NAMALWA (cell line): ENCODE measurements at places on chromosomes 1 and 21.

GRCh38 chr1:61202854-61203598 lies 120.7 kb downstream of the NFIA start:
- no peak for DNase-seq

DNA sequence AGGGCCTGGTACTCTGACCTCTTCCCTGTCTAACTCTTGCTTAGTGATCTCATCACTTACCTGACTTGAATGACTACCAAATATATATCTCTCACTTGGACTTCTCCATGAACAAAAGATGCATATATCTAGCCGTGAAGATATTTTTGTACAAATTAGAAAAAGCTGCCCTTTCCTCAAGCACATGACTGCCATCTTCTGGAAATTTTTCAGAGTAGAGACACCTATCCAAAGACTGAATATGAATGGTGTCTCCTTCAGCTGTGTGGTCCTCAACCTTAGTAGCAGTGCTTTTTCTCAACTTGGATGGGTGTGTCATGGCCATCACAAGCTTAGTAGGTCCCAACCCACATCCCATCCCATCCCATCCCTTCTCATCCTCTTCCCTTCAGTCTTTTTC lies 142.3 kb downstream of the DNM3 start:
- peak; percentile 53 for DNase-seq

DNA sequence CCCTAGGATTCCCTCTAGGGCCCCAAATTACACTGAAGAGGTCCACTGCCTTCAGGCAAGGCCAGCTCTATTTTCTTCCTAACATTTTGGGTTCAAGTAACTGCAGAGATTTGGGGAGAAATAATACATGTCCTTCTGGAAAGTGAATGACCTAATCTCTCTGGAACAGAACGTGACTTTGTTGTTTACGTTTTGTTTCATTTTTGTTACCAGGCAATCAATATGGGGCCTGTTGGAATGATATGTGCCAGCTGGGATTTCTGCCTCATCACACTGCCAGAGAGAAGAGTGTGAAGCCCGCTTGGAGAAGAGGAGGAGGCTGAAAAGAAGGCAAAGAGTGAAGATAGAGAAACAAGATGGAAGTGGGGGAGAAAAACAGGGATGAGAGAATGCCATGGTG lies 116.7 kb downstream of the FASLG start:
- no peak for DNase-seq

DNA sequence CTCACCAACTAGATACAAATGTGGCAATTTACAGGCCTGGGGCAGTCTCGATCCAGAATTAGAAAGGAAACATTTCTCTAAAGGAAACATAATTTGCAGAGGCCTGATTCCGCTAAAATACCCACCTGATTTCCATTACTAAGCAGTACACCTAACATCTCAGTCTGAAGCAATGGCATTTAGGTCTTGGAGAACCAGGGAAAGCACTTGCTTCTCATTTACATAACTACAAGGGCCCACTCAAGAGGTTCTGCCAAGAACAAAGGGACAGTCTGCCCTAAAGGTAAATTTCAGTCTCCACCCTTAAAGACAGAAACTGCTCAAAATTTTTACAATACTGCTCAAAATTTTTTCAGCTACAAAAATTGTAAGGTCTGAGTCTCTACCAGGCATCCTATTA lies 123.7 kb upstream of the GJB5 start:
- no peak for DNase-seq

GRCh38 chr1:70156529-70157120 lies 48.8 kb downstream of the LRRC40 start:
- DNase-seq, result no peak

GRCh38 chr1:229230140-229230892 lies 40.6 kb upstream of the RAB4A start:
- DNase-seq, result peak; percentile 18

DNA sequence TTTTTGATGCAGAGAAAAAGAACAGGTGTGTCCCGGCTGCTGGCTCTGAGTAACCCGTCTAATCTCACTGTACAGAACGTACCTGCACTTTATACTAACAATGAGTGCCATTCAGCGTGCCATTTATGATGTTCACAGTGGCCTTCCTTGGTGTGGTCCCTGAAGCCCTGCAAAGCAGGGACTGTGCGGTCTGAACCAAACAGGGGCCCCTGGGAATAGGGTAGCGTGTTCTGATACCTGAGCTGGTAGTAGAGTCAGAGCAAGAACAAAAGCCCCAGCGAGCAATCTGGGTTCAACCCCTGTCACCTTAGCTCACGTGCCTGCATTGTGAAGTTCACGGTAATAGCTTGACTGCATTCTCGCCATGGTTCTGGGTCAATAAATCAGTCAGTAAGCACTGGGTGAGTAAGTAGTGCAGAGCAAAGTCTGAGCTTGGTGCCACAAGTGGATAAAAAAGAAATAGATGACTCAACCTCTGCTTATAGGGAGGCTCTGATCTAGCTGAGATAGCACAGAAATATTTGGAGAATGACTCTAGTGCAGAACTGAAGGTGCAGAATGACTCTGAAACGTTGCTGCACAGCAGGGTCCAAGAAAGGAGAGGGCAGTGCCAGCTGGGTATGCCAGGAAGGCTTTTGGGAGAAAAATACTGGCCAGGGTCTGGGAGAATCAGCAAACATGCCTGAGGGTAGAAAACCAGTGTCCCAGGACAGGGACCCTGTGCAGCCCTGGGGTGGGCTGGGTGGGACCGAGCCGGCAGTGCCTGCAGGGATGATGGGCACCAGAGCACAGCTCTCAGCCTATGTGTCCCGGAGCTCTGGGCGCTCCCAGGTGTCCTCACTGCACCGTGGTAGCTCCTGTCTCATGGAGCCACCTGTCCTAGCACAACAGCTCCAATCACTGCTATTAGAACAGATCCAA lies 125.9 kb downstream of the RHOU start:
- DNase-seq, result no peak

DNA sequence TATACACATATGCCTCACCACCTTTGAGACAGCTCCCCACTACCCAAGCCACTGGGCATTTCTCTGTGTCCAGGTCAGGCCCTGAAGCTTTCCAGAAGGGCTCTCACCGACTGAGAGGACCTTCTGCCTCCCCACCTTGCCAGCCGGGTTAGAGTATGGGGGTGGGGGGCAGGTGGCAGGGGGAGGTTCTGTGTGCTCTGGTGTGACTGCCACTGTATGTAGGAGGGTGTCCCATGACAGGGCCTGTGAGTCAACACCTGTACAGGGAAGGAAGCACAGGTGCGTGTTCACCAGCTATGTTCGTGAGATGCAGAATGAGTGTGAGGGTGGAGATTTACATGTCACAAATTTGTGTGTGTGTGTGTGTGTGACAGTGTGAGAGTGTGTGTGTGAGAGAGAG lies 7.0 kb downstream of the AHDC1 start:
- no peak for DNase-seq

DNA sequence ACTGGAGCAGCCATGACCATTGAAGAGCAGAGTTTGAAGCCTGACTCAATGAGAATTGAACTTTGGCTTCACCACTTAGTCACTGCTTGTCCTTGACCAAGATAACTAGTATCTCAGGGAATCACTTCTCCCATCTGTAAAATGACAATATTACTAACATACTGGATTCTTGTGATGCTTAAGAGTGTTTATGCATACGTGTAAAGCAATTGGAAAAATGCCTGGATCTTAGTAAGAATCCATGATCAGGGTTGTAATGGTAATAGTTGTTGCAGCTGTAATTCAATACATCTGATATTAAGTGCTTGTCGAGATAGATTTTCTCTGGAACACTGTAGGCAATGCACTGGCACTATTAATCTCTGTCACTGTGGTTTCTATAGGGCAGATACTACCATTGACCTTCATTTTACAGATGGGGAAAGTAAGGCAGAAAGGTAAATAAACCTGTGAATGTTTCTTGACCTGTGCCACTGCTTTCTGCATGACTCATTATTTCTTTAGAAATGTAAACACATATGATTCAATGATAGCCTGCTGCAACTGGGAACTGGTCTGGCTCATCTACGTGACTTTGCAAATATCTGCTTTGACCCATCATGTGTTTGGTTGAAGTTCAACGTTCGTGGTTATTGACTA lies 662.5 kb downstream of the PLA2G4A start:
- no peak for DNase-seq

DNA sequence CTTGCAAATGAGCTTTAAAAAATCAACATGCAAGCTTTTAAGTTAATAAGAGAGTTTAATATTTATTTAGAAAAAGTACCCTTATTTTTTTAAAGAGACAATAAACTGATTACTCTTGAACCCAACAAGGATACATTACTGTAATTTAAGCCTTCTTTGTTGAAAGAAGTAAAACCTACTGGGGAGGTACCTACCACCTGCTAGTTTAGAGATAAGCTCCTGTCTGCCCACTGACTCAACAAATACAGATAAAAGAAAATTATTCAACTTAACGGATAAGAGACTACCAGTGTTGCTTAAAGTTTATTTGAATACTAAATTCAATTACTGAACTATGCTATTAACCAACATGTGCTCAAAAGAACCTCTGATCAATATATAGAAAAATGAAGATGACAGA lies 23.1 kb downstream of the USP24 start:
- DNase-seq, result no peak

DNA sequence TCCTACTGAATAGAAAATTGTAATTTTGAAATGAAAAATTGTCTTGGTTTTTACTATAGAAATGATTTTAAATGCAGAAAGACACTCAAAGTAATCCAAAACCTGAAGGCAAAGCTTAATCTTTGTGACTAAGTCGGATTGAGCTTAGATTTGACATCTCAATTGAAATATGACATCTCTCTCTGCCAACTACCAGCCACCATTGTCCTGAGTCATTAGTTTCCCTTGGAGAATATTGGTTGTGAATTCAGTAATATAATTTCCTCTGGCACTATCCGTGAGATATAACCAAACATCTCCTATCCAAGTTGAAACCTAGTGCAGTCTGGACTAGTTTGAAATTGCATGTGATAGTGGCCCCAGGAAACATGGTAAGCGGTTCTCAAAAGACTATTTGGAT lies 37.1 kb downstream of the PLA2G4A start:
- no peak for DNase-seq

DNA sequence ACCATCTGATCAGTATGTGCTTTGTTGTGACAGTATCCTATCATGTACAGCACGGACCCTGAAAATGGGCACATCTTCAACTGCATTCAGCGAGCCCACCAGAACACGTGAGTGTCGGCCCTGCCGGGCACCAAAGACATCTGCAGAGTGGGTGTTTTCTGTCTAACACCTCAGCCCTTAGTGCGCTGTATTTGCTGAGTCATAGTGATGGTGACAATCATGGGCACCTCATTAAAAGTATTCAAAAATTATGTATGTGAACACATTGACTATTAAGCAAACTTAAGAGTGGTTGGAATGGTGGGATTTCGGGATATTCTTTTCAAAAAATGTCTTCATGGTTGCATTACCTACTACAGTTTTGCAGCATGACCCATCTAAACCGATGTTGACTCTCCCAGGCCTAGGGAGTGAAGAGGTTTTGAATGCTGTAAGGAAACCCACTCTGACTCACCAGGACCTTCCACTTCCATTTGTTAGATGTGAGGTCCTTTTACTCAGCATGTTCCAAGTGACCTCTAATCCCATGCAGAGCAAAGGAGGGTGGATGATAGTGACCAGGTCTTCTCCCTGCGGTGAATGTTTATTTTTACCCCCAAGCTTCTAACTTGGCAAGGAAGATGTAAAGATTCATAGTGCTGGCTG lies 20.1 kb downstream of the MGST3 start:
- DNase-seq, result no peak

- DNase-seq, result no peak
Measured at GRCh38 chr21:27024301-27024700, 57.4 kb upstream of the ADAMTS5 start.

- DNase-seq, result no peak
Measured at GRCh38 chr1:228472655-228473054, 14.5 kb upstream of the RNF187 start.
